Midbrain (tissue), 1 donor: ENCODE measurements at places on chromosomes 16 and 17.

DNA sequence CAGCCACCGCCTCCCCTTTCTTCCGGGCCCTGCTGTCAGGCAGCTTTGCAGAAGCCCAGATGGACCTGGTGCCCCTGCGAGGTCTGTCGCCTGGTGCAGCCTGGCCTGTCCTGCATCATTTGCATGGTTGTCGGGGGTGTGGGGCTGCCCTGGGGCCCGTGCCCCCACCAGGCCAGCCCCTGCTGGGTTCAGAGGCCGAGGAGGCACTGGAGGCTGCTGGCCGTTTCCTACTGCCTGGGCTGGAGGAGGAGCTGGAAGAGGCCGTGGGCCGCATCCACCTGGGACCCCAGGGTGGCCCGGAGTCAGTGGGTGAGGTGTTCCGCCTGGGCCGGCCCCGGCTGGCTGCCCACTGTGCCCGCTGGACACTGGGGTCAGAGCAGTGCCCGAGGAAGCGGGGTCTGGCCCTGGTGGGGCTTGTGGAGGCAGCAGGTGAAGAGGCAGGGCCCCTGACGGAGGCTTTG lies 5.5 kb upstream of the TGFB1I1 start:
- no peak for DNase-seq

GRCh38 chr17:61314368-61315078 lies 85.1 kb upstream of the TBX2 start:
- peak; percentile 52 for DNase-seq

DNA sequence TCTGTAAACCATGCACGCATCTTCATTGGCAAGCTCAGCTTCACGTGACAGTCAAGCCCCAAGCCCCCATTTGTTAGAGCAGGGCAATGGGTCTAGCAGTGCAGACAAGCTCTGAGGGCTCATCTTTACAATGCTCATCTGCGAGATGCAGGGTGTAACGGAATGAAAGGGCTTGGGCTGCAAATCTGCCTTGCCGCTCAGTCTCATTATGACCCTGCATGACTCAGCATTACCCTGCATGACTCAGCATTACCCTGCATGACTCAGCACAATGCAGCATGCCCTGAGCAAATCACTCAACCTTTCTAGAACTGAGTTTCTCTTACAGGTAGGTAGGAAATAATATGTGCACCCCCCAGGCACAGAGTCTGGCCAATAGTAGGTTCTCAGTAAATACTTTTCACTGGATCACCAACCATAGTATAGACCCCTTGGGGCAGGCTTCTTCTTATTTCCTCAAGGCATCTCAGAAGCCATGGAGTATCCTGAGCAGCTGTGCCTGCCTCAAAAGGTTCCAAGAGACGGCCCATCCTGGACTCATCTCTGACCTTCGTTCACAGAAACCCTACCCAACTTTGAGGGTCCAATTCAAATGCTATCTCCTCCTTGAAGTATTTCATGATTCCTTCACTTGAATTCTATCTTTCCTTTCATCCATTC lies 391.3 kb upstream of the CDH5 start:
- DNase-seq = no peak

DNA sequence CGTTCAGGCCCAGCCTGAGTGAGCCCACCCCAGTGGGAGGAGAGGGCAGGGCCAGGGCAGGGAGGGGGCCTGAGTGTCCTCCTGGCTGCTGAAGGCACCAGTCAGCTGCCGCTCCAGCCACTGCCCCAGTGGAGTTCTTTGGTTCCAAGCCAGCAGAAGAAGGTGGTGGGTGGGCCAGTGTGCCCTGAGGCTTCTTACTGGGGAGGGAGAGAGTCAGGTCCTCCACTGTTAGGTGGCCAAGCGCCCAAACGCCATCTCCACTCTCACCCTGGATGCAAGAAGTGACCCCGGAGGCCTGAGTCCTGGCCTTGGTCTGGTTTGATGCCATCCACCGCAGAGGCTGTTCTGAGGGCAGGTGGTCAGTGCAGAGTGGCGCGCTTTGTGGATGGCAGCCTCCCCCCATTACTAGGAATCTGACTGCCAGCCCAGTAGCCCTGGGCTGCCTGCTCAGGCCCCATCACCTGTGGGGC lies 2.2 kb downstream of the RNF213 start:
- DNase-seq = no peak

- DNase-seq = no peak
Measured at GRCh38 chr17:81417879-81418709, 22.8 kb downstream of the BAHCC1 start.

- DNase-seq = no peak
Measured at GRCh38 chr16:8668113-8668512, 6.3 kb upstream of the ABAT start.

DNA sequence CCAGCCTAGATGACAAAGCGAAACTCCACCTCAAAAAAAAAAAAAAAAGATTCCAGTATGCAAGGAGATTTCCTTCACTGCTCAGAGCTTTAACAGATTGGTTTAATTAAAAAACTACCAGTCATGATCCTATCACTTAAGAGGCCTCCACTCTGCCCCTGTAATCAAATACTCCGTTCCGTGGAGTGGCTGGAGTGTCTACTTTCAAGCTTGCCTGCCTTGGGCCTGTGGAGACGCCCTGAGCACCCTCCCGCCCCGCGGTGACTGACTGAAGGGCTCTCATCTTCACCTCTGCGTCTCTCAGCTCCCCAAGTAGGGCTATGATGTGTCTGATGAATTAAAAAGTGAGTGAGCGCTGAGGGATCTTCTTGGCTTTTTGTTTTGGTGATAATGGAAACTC lies 25.3 kb upstream of the TRPV3 start:
- DNase-seq = no peak

DNA sequence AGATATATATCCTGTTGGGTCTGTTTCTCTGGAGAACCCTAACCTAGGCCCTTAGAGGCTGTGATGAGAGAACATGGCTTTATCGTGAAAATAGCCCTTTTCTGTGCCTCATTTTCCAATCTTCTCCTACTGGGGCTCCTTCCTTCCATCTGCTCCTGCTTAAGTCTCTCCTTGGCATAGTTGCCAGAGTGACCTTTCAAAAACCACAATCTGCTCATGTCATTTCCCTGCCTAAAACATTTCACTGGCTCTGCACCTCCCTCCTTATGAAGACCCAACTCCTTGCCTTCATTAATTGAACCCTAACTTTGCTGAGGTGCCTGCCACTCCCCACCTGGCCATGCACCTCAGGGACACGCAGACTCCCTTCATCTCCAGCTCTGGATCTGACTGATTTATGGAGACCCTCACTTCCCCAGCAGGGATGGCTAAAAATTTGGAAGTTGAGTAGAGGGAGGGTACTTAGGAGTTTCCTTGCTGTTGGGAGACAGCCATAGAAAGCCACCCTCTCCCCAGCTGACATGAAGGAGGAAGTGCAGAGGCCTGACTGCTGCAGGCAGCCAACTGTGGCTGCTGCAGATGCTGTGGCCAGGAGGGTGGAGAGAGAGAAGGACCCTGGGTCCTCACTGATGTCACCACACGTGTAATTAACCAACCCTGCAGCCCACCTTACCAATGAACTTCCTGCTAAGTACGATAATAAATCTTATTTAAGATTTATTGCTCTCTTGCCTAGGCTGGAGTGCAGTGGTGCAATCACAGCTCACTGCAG lies 6.3 kb upstream of the GGA2 start:
- no peak for DNase-seq

DNA sequence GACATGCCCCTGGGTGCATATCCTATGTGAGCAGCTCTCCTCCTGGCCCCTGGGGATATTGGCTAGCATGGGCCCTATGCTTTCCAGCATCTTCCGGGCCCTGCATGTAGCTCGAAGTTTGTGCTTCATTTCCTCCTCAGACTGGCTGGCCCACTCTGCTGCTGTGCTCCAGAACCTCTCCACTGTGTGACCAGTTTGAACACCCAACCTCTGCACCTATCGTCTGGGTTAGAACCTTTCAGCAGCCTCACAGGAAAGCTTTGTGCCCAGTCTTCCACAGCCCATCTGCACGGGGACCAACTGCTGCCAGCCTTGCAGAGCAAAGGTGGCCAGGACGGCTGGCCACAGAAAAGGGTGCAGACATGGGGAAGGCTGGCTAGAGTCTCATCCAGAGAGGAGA lies 10.2 kb upstream of the CLEC18B start:
- DNase-seq = no peak

DNA sequence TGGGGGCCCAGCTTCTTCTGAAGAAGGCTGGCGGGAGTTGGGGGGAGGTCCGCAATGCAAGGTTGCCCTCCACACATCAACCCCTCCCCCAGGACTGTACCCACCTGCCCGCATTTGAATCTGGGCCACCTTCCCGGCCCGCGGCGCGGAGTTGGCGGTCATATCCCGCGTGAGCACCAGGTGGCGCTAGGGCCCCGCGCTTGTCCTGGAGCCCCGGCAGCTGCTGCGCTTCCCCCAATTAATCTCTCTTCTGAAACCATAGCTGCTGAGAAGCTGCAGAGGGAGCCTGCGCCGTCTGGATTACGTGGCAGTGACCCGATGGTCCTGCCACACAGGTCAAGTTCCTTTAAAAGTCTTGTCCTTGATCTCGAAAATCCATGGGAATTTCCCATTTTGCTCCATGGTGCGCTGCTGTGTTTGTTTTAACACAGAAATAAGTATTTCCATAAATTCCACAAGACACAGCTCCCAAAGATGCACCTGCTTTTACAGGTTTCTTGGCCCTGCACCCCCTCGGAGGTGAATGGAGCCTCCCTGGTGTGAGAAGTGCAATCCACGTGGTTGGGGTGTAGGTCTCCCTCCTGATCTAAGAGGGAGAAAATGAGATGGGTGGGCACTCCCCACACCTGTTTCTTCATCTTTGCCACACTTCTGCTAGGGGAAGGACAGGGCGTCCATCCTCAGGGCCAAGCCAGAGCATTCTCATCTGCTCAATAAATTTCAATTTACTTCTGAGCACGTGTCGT lies 22.1 kb downstream of the COX4I1 start:
- DNase-seq = peak; percentile 72

DNA sequence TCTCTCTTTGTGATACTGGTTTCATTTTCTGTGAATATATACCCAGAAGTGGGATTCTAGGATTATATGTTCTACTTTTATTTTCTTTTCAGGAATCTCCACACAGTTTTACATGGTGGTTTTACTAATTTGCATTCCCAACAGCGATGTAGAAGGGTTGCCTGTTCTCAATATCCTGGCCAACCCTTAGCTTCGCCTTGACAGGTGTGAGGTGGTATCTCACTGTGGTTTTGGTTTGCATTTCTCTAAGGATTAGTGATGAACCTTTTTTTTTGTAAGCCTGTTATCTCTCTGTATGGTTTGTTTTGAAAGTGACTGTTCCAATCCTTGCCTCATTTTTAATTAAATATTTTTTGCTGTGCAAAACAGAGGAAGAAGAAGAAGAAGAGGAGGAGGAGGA lies 937.7 kb downstream of the CDH8 start:
- no peak for DNase-seq

- DNase-seq = no peak
Measured at GRCh38 chr17:44384823-44385286, 4.6 kb downstream of the ITGA2B start.

DNA sequence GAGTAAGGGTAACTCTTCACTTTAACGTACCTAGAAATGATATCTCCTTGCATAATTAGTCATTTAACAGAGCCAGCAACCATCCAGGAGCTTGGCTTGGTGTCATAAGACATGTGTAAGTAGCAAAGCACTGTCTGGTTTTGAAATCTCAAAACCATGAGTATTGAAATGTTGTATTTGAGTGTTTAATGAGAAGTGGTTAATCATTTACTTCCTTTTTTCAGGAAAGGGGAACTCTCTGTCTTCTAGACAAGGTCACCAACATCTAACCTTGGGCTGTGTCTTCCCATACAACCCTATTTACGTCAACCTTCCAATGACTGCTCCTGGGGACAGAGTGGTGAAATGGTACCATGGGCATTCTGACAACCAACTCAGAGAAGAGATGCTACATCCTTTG lies 27.1 kb downstream of the PMP22 start:
- no peak for DNase-seq

GRCh38 chr17:45688820-45689219 lies 95.3 kb upstream of the CRHR1 start:
- DNase-seq = no peak

DNA sequence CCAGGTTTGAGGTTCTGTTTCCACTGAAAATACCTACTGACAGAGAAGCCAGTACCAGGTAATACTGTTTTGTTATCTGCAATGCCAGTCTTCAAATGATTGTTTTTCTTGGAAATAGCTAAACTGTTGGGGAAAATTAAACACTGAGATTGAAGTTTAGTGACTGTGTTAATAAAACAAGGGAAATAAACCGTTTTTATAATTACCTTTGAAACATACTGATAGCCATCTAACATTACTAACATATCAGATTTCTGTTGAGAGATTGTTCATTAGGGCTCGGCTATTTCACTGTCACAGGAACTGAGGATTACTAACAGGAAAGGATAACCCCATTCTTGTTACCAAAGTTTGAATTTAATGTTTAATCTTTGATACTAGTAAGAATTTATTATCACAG lies 42.1 kb downstream of the CYB5B start:
- no peak for DNase-seq

- peak; percentile 45 for DNase-seq
Measured at GRCh38 chr16:66926171-66926947, 1.0 kb upstream of the RRAD start.

GRCh38 chr17:44218344-44219107 lies 949 bp downstream of the UBTF start:
- peak; percentile 90 for DNase-seq

GRCh38 chr17:37671028-37671823 lies 28.0 kb upstream of the DDX52 start:
- no peak for DNase-seq

DNA sequence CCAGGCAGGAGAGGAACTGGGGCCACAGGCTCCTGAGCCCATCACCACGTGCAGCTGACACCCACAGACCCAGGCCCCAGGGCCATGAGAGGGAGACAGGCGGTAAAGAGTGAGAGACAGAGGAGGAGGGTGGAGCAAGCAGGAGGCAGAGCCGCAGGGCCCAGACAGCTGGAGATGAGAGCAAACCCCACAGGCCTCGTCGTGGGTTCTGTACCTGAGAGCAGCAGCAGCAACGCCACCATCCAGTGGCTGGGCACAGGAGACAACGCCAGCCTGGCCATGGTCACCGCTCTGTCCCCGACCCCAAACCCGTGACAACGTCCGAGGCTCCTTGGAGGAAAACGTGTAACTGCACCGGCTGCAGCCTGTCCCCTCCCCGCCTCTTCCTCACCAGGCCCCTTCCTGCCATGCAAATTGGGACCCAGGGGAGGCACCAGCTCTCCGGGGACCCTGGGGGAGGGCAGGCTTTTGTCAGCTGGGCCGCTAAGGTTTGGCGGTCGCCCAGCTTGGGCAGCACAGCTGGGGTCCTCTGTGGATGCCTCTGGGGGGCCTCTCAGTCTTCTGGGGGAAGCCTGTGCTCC lies at the start of gene CD79B:
Gene CD79B (minus strand): TSS at position 351 of the 581 bp plus-strand sequence. CDS start 70 bp downstream, at position 281.
- no peak for DNase-seq

DNA sequence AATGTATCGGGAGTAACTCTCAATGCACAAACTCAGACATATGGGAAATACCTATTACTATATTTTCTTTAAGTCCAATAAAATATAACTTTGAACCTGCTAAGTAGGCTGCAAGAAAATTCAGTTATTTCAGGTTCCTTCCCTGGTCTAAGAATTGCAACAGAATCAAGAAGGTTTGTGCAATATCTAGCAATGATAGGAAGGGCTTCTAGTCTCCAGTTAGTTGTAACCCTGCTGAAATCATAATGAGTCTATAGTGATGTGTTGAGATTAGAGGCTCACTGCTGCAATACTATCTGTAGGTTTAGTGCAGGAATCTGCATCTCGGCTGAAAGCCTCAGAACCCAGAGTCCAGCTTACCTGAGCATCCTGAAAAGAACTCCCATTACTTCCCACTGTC lies 110.5 kb downstream of the PMP22 start:
- no peak for DNase-seq
